Articular chondrocyte of knee joint (primary cell): ENCODE measurements at places on chromosomes 5 and 9. TPM values are rescaled to one million over a fixed set of nuclear protein-coding genes. Genes with fewer than 3 reads are reported as not detected.

RAD50 gene
- total RNA-seq: 43.8 and 52.6 TPM in 2 replicates

IFNA13 gene
- 0.11 TPM in 1 of 2 replicates, not detected in the other for total RNA-seq

TENT4A gene
- 16.7 and 18.4 TPM in 2 replicates for total RNA-seq

CORO2A gene
- total RNA-seq: 0.91 and 1.6 TPM in 2 replicates

CNTNAP3 gene
- total RNA-seq: 0.39 and 1.2 TPM in 2 replicates

CBY3 gene
- not detected in 2 replicates for total RNA-seq

NR2F1 gene
- total RNA-seq: 0.76 and 1.2 TPM in 2 replicates

CSF2 gene
- total RNA-seq: not detected in 2 replicates

SLC34A3 gene
- total RNA-seq: not detected in 2 replicates

CDC20B gene
- not detected in 2 replicates for total RNA-seq

GNG10 gene
- 112 and 130 TPM in 2 replicates for total RNA-seq

REEP5 gene
- 57.1 and 60.2 TPM in 2 replicates for total RNA-seq

WDR38 gene
- total RNA-seq: not detected in 2 replicates

IFNA21 gene
- total RNA-seq: not detected in 2 replicates
